ENCODE measurements at places on chromosomes 11 and 22.

- no peak for DNase-seq
Measured at GRCh38 chr11:98277251-98277912, 743.4 kb upstream of the CNTN5 start.

- DNase-seq = peak; percentile 81
Measured at GRCh38 chr11:33598426-33599069, 102.1 kb downstream of the C11orf91 start.

- no peak for DNase-seq
Measured at GRCh38 chr22:19791243-19791642, 30.7 kb downstream of the TBX1 start.

DNA sequence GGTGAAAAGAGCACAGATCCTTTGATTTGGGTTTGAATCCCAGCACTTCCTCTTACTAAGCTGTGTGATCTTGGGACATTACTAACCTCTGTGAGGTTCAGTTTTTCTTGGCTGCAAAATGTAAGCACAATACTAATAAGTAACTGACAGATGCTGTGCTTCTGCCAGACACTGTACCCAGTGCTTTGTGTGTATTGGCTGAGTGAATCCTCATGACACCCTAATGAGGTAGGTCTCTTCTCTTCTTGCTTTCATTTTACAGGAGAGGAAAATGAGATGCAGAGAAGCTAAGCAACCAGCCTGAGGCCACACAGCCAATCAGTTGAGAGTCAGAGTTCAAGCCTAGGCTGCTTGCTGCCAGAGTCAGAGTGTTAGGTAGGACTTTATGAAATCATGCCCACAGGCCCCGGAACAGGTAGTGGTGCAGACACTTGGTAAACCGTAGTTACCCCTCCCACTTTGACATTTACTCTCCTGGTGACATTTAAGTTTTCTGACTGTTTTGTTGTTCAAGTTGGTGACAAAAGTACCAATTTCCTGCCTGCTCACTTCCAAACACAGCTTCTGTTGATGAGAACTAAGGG is 21.2 kb downstream of the PTPRJ start:
- no peak for DNase-seq

DNA sequence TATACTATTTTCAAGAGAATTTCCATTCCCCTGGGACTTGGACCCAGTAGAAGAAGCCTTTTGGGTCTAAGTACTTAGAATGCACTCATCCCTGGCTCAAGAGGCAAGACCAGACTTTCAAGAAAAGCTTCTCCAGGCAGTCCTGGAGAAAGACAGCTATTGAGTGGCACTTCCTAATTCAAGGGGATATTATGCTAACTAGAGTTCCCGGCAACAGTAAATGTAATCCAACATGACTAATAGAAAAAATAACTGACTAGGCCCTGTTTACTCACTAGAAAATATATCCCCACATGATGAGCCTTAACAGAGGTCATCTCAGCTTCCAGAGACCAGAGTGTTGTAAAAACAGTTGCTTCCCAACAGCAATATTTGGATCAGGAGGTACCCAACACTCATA is 47.2 kb upstream of the AKIP1 start:
- DNase-seq = no peak
